Fibroblast of lung (primary cell): ENCODE measurements at places on chromosomes 12 and 14. TPM values are rescaled to one million over a fixed set of nuclear protein-coding genes. Genes with fewer than 3 reads are reported as not detected.

DNA sequence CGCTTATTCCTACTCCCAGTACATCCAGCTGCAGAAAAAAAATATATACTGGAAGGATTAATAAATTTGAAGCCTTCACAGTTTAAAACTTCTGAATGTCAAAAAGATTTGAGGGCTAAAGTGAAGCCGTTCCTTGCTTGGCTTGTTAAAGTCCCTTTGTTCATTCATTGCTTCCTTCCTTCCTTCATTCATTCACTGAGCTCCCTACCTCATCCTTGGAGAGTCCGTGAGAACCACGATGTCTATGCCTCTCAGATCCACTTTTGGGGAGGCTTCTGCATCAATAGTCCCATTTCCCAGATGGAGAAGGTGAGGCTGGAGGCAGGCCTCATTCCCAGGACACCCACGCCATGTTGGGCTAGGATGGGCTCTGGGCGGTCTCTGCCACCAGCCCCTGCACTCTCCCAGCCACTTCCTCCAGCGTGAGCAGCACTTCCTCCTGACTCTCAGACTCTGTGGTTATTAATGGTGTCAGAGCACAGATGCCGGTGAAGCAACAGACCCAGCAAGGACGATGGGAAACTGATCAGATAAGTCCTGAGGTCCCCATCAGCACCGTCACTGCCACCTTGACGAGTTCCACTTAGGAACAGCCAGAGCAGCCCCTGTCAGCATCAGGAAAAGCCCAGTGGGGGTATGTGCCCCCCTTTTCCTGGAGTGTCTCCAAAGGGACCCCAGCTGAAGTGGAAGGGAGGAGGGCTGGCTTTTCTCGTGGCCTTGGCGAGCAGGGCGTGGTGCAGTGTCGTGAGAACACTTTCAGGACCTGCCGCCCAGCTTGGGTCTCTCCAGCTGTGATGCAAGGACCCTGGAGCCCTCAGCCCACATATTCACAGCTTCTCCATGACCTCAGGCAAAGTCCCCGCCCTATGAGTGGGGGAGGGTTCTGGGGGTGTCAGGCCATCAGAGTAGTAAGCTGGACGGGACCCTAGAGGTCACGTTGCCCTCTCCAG, 21.2 kb downstream of the ASB2 start:
- no peaks in the 10 kb centered on the region for H3K36me3 ChIP-seq
- no peak overlapping the region for H3K27ac ChIP-seq
- no peak for DNase-seq
- no peaks in the 10 kb centered on the region for H3K27me3 ChIP-seq

Gene GPRC5D
- 0.08 and 0.35 TPM in 2 replicates for polyA plus RNA-seq

Gene SEC23A
- polyA plus RNA-seq = 192 and 271 TPM in 2 replicates

DNA sequence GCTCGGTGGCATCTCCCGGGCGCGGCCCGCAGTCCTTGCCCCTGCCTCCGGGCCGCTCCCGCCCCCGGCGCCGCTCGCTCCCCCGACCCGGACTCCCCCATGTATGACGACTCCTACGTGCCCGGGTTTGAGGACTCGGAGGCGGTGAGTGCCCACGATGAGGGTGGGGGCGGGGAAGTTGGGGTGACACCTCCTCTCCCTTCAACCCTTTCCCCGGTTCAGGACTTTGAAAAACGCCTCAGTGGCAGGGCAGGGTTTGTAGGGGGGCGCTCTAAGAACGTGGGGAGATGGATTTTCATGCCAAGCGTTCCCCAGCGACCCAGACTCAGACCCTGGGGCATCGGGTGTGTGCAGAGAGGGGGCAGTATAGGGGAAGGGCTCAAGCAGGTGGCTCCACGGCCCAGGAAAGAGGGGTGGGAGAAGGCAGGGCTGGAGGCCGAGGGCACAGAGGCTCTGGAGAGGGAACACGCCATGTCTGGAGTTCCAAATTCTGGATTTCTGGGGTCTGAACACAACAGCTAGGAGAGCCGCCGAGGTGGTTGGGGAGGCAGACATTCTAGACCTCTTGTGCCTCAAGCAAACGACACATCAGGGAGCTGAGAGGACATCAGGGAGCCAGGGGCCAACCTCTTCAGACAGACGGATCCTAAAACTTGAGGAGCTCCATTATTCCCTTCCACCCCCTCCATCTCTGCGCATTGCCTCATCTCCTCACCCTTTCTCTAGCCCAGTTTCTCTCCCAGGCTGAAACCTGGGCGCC, 715 bp downstream of the CACNB3 start:
- peaks cover 1% of the 10 kb centered on the region for H3K36me3 ChIP-seq
- peak overlapping the region; percentile 51 for H3K4me3 ChIP-seq
- no peak for DNase-seq
- no peaks in the 10 kb centered on the region for H3K27me3 ChIP-seq
- H3K27ac ChIP-seq = no peak overlapping the region
- H3K4me1 ChIP-seq = peaks cover 8% of the 10 kb centered on the region

GRCh38 chr14:53412819-53413675, 259.9 kb upstream of the DDHD1 start:
- H3K4me3 ChIP-seq = no peak overlapping the region
- DNase-seq = no peak
- H3K4me1 ChIP-seq = peaks cover 6% of the 10 kb centered on the region

DNA sequence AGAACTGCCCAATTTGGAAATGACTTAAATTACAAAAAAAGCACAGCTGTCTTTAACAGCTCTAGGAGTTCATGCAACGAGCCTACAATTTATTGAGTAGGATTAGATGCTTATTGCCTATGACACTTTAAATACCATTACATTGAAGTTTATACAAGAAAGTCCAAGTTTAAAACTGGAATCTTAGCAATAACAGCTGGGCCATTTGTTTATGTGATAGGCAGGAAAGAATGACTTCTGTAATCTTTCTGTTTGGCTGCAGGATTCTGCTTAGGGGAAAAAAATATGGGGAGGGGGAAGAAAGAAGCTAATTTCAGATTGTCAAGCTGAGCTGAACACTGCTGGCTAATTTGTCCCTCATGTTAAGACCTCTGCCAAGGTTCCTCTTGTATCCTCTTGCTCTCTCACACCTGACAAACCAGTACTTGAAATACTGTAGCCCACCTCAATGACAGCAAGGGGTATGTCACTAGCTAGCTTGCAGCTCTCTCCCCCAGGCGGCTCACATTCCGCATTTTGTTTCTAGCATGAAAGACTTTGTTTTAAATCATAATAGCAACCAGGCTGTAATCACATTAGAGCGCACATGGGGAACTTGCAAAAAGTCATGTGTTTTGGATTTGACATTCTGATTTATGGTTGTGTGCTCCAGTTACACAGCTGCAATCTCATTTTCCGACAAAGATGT, 384.8 kb downstream of the BMP4 start:
- H3K4me1 ChIP-seq = no peaks in the 10 kb centered on the region
- no peak overlapping the region for H3K4me3 ChIP-seq
- H3K27me3 ChIP-seq = peaks cover 2% of the 10 kb centered on the region
- peak; percentile 67 for DNase-seq
- H3K27ac ChIP-seq = no peak overlapping the region

DNA sequence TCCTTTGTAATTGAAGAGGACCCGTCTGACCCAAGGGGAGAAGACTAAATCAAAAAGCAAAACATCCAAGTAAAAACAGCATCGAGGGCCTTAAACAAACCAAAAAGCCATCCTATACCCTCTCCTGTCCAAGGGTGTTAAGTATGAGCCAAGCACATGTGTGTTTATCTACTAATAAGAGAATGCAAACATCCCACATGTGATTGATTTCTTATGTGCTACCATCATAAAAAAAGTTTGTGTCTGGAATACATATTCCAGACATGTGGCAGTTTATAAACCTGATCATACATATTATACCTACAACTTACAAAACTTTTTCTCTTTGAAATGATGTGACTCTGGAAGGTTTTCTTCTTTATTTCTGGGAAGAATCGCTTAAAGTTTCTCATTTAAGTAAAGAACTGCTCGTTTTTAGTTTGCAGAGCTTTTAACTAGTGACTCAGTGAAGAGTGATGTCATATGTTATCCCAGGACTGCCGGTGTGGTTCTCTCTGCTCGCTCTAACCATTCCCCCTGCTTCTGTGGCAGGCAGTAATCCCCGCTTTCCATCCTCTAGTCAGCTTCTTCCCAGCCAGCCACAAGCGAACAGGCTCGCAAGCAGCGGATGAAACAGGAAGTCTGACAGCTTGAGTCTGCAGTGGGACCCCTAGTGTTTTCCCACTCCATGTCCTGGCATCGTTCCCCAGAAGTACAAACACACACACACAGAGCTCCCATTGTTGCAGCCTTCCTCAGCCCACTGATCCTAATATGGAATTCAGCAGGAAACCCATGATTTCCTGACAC, 431 bp upstream of the RHOJ start:
- H3K4me3 ChIP-seq = peak overlapping the region; percentile 42
- no peaks in the 10 kb centered on the region for H3K27me3 ChIP-seq
- H3K27ac ChIP-seq = peak overlapping the region; percentile 83
- no peaks in the 10 kb centered on the region for H3K4me1 ChIP-seq
- H3K36me3 ChIP-seq = no peaks in the 10 kb centered on the region
- DNase-seq = peak; percentile 99

Gene SCN8A
- 8.5 and 12.8 TPM in 2 replicates for polyA plus RNA-seq
